Tibial nerve (tissue), 4 donors: ENCODE measurements at places on chromosomes 3 and 15.

DNA sequence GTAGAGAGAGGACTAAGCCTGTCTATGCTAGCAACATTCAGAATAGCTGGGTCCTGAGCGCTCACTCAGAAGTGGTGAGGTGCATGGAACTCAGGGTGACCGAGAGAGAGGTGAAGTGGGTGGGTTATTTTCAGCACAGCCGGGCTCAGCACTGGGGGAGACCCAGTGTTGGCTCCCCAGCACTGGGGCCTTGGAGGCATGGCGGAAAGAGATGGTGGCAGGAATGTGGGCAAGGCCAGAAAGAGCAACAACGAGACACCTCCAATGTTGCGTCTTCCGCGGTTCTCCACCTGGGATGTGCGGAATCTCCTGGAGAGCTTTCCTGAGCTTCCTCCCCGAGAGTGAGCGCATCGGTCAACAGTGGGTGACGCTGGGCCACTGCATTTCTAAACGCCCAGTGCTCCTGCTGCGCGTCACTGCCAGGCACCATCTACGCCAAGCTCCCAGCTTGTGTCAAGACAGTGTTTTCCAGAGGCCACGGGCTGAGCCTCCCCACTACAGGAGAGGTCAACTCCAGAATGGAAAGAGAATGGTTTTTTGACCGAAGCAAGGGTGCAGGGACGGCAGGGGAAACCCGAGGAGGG lies 148.4 kb downstream of the ADAMTS17 start:
- DNase-seq, result no peak

DNA sequence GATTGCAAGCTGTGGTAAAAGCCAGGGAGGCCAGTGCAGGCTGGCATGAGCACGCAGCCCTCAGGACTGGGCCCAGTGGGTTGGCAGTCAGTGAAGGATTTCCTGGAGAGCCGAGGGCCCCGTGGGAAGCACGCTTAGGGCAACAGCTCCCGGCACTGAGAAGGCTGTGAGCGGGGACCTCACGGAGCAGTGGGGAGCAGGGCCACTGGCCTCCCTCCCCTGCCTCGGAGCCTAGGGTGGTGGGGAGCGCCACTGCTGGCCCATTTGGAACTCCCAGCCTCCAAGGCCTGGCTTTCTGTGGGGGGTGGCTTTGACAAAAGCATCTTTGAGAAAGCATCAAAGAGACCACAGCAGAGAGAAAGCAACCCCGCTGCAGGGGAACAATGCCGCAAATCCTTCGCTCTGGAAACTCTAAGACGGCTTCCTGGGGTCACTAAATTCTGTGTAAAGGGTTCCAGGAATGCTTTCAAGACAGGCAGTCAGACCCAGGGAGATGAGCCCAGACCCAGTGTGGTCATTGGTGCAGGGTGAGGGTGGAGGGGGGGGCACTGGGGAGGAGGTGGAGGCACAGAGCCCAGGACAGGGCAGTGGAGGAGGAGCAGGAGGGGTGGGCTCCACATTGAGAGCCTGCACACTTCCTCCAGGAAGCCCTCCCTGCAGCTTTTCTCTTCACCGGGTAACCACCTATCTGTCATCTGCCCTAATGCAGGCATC lies 9.5 kb upstream of the APBA2 start:
- DNase-seq, result no peak

DNA sequence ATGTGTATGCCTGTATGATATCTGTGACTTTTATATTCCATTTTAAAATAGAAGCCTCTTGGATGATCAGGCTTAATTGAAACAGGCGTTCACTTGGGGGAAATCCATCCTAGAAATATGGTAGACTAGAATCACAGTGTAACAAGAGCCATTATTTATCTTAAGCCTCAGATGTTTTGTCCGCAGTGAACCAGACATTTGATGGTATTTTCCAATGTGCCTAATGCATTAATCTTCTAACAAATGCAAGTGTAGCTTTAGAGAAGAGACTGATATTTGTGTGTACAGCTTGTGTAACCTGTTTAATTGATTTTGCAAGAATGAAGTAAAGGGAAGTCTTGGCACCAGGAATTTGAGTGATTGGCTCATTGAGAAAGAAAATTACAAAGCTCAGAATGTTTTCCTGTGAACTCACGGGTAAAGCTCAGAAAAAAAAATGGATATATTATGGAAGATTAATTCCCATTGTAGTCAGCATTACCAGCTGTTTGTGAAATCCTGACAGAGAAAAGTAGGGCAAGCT lies 155.7 kb downstream of the SV2B start:
- no peak for DNase-seq

- no peak for DNase-seq
Observed at GRCh38 chr3:110248666-110249065, 823.0 kb upstream of the NECTIN3 start.

- DNase-seq, result no peak
Observed at GRCh38 chr3:9398700-9399336, 1.4 kb downstream of the SETD5 start.

DNA sequence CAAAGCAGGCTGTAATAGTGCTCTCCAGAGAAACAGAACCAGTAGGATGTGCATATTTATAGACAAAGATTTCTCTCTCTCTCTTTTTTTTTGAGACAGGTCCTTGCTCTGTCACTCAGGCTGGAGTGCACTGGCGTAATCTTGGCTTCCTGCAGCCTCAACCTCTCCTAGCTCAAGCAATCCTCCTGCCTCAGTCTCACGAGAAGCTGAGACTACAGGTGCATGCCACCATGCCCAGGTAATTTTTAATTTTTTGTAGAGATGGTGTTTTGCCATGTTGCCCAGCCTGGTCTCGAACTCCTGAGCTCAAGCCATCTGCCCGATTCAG lies 67.1 kb upstream of the CHD2 start:
- no peak for DNase-seq
